ENCODE measurements at places on chromosomes 13 and 19.

DNA sequence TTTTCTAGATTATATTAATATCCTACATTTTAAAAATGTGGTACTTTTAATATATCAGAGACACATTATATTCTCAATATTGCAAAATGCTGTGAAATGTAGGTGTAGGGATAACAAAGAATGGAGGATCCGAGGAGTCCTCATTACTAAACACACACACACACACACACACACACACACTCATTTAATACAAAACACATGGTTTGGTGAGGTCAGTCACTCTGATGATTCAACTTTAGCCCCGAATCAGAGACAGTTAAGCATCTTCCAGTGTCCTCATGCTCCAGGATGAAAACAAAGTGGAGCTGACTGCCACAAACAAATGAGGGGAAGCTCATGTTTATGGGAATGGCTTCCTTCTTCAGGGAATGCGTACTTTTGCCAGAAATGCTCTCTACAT is 147.5 kb downstream of the CYSLTR2 start:
- no peak for DNase-seq

- no peak for DNase-seq
Measured at GRCh38 chr13:66264971-66265370, 965.2 kb downstream of the PCDH9 start.

DNA sequence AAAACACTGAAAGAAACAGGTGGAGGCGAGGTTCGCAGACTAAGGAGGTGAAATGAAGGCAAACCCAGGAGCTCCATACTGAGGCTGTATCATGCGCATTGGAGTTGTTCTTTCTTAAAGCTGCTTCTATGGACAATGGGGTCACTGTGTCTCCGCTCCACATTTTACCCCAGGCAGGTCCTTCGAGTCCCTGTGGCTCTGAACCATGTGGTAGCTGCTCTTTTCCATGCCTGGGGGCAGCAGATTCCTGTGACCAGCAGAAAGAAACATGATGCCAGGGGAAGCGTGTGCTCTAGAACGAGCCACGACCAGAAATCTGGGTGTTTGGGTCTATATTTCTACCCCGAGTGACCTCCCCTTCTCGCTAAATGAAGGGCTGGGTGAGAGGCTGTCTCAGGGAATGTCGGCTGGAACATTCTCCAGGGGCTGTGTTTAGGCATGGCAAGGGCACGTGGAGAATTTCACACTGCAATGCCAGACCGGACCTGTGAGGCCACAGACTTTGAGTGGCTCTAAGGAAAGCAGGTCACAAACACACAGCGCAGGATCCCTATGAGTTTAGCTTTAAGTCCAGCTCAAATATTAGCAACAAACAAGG is 95.7 kb upstream of the IRS2 start:
- no peak for DNase-seq

- no peak for DNase-seq
Measured at GRCh38 chr13:104691767-104692467, 1625.7 kb upstream of the SLC10A2 start.

DNA sequence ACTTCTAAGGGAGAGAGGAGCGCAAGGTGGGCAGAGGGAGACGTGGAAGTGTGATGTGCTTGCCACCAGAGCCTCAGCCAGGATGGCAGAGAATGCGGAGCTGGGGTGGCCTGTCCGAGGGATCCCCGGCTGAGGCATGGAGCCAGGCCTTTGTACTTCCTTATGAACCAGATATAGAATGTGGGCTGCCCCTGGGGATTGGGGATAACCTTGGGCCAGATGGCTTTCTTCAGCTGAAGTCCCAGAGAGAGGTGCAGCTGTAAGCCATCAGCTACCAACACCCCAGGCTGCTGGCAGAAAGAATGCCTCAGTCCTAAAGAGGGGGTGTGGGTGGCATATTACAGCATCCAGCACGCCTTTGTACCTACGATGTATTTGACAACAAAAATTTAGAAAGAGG is 25.5 kb upstream of the FBXO17 start:
- DNase-seq = no peak

DNA sequence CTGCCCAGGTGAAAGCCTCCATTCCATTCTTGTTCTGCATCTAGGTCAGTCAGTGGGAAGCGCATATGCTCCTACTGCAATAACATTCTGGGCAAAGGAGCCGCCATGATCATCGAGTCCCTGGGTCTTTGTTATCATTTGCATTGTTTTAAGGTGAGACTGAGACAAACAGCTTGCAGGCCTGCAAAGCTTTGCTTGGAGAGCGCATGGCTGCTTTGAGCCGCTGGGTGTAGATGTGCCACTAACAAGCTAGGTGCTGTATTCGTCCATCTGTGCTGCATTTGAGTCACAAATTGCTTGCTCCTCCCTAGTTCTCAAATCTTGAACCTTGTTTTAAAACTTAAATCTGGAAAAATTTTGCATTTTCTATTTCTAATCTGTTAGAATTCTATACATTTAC is 219.1 kb downstream of the LMO7 start:
- no peak for DNase-seq

- no peak for DNase-seq
Measured at GRCh38 chr13:112638157-112638750, 50.3 kb upstream of the TUBGCP3 start.

Measured in putamen (tissue), 1 donor.